ENCODE measurements at places on chromosomes 6 and 20.

DNA sequence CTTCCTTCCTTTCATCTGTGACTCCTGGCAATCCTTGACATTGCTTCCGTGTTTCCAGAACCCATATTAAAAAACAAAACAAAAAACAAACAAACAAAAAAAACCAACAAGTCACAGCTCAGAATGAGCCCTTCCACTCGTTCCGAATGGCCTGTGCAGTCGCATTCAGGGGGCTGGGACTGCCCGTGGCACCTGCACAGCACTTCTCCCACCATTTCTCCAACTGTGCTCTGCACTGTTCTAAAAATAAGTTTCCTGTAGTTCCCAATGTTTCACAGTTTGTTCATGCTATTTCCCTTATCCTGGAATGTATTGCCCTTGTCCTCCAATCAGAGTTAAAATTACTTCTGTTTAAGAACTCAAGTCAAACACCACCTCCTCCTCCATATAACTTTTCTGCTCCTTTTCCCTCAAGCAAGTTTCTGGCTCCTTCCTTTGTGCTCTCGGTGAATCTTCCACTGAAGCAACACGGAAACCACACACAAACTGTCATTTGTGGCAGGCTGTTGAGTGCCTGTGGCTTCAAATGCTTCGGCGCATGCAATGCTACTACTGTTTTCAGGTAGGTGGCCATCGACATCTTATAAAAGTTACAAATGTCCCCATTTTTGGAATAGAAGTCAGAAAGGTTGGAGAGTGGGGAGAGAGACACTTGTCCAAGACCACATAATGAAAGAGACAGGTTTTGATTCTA lies 57.7 kb downstream of the PDE10A start:
- DNase-seq, result no peak

DNA sequence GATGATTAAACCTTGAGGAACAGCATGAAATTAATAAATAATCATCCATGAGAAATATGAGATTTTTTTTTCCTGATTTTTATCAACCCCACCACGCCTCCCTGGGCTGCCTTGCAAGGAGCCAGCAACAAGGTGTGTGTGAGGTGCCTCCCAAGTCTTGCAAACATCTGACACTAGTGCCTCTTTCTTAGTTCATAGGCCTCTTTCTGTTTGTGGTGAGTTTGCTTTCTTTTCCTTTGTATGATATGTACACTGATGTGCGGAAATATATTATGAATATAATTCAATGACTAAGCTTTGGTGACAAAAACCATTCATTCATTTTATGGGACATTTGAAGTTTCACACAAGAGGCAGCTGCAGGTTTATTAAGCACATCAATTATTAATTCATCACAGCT lies 63.2 kb upstream of the SYNDIG1 start:
- no peak for DNase-seq

DNA sequence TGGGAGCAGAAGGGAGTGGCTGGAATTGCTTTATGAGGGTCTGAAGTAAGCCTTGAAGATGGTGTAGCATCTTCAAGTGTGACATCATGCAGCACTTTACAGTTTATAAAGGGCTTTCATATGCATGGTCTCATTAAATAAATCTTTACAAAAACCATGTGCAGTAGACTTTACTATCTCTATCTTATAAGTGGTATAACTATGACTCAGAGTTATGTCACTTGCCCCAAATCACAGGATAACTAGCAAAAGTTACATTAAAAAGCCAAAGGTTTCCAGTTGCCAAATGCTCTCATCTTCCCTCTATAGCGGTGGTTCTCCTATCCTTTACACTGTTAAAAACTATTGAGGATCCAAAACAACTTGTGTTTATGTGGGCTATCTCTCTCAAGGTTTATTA lies 687.7 kb upstream of the MARCKS start:
- DNase-seq, result no peak

- no peak for DNase-seq
Measured at GRCh38 chr6:39642270-39642669, 82.9 kb downstream of the KIF6 start.

DNA sequence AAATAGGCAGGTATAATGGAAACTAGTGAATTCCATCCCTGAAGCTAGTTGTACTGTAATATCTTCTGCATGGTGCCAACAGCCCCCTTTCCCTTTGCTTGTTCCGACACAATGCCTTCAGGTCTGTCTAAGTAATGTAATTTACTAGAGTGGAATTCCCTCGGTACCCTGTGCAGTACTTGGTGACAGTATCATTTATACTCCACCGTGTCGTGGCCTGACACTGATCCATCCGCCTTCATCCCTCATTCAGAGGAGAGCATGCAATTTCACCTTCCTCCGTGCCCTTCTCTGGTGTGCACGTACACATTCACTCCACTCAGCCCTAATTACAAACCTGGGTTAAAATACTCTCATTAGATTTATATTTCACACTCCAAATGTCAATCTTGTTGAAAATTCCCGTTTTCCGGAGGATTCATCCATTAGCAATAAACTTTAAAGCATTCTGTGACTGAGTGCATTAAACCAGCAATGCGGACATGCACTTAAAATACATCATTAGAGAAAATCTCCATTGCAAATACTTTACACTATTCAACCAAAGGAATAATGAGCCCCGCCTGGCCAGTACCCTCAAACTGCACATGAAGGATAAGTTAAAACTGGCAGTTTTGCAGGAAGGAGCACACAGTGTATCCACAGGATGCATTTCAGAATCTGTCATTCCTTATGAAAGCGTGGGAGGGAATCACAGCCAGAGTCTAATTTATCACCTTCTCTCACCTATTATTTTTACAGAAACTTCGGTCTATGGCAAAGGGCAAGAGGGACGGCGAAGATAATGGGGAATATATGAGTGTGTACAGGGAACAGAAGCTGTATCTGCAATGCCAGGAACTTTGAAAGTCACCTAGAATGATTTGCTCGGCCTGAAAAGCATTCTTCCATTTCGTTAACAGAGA lies 182.5 kb downstream of the GJA10 start:
- DNase-seq, result no peak

DNA sequence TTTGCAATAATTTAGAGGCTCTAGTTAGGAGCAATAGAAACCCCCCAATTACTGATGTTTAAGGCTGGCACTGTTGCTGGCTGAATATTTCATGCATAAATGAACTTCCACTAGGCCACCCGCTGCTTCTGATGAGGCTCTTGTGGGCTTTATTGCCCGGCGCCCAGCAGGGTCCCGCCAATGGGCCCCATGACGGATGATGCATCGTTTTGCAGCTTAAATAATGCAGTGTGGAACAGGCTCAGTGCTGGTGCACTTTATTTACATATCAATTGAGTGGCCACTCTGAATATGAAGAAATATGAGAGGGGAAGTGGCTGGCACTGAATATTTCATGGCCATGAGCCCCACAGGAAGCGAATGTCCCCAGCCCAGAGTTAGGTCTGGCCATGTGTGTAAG lies 155.3 kb upstream of the MAFB start:
- DNase-seq, result no peak

DNA sequence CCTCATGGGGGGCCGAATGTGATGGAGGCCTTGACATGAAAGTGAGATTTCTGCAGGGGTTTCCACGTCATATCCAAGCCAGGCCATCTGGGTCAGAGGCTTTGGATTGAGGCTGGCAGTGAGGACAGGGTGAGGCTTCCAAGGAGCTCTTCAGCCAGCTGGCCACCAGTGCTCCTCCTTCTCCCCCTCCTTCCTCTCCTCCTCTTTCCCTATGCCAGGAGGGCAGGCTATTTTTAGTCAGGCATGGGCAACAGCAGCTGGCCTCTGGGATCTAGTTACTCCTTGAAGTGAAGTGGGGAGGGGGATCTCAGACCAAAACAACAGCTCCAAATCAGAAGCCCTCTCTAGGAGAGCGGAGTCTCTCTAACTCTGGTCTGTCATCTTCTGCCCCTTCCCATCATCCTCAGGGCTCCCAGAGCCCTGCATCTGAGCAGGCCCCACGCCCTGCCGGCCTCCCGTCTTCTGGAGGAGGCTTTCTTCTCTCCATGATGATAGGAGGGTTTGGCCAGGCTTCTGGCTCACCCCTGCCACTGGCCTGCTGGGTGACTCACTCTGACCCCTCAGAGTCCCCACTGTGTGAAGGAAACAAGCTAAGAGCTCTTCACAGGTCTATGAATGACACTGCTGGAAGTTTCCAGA lies 612 bp downstream of the TNNC2 start:
- DNase-seq, result no peak

DNA sequence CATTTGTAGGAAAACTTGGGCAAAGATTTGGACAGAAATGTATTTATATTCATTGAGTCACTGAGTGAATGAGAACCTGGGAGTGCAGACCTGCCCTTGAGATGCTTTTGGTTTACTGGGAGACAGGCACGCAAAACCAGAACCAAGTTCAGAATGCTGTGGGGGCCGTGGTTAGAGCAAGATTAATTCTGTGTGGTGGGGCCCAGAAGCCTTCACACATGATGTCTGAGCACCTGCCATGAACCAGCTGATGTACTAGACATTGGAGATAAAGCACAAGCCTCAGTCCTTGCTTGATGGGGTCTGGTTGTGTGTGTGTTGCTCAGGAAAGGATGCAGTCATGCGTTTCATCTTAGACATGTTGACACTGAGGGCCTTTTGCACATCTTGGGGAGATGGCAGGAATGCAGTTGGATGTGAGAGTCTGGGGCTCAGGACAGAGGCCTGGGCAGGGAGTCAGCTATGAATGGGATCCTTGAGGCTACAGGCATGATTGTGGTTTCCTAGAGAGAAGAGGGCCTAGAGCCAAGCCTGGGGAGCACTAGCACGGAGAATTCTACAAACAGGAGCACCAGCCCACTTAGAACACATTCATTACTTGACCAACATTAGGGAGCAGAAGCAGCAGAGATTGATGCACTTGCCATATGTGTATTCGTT lies 114.3 kb upstream of the TMEM181 start:
- DNase-seq, result no peak

GRCh38 chr20:4548552-4548951 lies 173.2 kb upstream of the PRND start:
- no peak for DNase-seq

- no peak for DNase-seq
Measured at GRCh38 chr20:37896932-37897548, 5.9 kb upstream of the VSTM2L start.

GRCh38 chr20:63230800-63231268 lies 4.9 kb upstream of the BIRC7 start:
- DNase-seq, result no peak

GRCh38 chr6:158832026-158832425 lies 12.9 kb upstream of the EZR start:
- DNase-seq, result no peak

GRCh38 chr6:93407186-93407585 lies 12.2 kb downstream of the EPHA7 start:
- DNase-seq, result no peak

DNA sequence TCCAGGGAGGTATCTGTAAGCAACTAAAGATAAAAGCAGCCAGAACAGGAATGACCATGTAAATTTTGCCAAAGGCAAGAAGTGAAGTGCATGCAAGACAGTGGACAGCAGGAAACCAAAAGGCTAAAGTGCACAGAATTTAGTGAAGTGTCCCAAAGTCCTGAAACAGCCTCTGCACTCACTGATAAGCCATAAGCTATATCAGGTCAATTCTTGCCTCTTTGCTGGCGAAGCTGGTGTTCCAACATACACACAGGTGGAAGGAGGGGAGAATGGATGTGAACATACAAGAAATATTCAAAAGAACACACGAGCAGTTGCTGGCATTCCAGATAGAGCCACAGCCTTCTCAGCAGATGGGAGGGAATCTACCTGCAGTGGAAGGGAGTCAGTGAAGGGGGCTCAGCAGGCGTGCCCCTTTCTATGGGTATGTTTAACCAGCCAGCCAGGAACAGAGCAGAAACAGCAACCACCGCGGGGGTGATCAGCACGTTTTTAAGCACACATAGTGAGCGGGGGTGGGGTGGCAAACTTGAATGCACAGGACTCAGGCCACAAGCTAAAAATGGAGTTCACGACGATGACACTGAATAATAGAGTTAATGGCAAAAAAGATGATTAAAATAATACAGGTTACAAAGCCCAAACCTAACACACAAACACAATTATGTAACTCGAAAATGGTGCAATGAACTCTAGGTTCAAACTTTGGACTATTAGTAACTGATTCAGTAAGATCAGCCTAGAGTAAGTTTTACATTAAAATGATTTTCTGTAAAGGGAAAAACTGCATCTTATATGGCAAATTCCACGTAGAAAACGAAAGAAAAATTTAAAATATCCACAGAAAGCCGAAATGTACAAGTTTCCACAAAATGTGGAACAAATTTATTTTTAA lies 1.2 kb downstream of the ECI2 start:
- DNase-seq, result no peak

- DNase-seq, result no peak
Measured at GRCh38 chr6:134826889-134827737, 122.8 kb downstream of the ALDH8A1 start.

GRCh38 chr20:53656293-53657202 lies 62.9 kb upstream of the ZNF217 start:
- DNase-seq, result no peak

DNA sequence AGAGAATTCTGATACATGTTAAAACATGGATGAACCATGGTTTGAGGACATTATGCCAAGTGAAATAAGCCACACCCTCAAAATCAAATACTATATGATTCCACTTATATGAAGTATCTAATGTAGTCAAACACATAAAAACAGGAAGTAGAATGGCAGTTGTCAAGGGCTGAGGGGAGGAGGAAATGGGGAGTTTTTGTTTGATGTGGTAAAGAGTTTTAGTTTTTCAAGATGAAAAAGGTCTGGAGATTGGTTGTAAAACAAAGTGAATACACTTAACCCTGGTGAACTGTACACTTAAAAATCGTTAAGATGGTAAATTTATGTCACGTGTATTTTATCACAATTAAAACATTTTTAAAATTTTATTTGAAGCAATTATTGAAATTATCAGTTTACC lies 127.4 kb upstream of the GRIK2 start:
- no peak for DNase-seq
